ENCODE measurements at places on chromosomes 12 and 14. TPM values are rescaled to one million over a fixed set of nuclear protein-coding genes. Genes with fewer than 3 reads are reported as not detected.

DNA sequence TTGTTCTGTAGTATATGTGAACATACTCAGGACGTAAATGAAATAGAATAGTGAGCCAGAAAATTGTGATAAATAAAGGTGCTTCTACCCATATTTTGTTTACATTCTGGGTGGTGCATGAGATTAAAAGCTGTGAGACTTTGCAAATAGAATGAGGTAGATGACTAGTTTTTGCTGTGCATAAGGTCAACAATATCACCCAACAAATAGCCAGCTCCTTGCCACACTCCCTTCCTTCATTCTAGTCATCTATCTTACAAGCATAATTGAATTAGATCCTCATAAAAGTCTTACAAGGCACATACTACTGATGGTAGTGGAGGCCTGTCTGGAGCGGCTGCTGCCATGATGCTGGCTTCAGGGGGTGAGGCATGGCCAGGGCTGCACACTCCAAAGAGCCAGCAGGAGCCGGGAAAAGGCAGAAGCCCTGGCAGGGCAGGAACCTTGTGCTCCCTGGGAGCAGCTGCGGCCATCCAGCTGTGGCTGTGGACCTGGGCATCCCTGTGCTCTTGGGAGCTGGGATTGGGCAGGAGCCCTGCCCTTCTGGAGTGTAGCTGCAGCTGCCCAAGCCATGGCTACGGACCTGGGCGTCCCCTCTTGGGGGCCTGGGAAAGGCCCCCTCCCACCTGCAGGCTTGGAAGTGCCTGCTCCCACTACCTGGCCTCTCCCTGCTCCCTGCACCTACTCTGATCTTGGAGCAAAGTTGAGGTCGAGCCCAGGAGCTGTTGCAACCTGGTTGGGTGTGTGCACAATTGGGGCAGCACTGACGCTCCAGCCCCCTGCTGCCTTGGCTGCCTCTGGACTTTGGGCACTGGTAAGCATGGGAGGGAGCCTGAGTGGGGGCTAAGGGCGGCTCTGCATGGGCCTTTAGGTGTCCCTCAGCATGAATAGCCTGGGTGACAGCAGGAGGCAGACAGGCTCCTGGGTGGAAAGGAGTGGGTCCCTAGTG is 112.8 kb downstream of the DACT1 start:
- no peak for DNase-seq

- peak; percentile 90 for DNase-seq
These were observed 47.4 kb upstream of the SRSF5 start for GRCh38 chr14:69719501-69719951.

DNA sequence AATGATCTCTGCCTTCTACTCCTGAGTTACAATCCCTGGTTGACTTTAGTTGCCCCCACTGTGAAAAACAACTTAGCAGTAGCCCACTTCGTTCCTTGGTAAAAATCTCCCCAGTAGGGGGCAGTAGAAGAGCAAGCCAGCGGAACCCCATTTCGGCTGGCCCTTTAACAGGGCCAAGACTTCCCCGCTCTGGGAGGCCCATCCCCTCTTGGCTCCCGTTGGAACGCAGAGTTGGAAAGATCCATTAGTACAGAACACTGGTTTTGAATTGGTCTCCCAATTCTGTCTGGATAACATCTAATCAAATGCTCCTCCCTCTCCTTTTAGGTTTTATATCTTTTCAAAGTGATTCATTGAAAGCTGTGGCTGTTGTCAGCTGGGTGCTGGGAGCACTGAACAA is 1133.3 kb downstream of the BCL11B start:
- peak; percentile 47 for DNase-seq

DNA sequence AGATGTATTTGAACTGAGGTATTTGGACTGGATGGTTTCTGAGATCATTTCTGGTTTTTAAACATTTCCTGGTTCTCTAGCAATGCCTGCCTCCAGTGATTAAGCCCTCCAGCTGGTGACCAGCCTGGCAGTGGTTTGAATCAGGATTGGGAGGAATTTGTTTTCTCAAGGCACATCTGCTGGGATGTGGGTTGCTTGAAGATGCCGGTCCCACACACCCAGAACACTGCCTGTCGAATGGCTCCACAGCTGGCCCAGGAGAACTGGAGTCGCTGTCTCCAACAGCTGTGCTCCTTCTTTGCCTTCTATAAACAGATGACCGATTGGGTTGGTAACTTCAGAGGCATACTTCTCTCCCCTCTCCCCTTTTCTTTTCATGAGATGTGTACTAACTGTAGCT is 258.0 kb upstream of the DDHD1 start:
- peak; percentile 14 for DNase-seq

GRCh38 chr14:92914087-92914656 is 8.8 kb upstream of the CHGA start:
- peak; percentile 24 for DNase-seq

DNA sequence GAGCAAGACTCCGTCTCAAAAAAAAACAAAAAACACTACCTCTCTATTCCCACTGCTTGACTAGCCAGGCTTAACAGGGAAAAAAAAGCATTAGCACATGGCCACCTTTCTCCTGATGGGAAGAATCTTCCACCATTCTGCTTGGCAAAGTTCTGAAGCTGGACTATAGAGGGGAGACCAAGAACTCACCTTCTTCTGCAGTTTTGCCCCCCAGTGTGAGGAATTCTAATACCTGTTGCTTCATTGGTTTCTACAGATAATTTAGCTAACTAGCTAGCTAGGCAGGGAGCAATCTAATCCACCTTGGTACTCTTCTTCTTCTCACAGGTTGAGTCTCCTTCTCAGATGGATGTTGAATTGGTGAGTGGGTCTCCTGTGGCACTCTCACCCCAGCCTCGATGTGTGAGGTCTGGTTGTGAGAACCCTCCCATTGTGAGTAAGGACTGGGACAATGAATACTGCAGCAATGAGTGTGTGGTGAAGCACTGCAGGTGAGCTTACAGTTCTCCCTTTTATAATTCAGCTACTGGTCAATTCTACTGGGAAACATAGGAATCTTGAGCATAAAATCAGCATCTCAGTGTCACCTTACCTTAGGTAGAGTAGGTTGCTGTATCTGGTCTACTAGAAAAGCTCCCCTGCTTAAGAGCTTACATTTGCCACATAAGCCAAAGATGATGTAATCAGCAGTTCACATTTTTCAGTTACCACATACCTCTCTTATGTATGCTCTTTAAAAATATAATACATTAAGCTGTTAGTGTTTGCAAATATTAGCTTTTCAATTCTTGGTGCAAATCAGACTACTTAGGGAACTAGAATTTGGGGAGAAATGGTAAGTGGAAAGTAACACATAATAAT is 16.0 kb downstream of the METTL3 start:
- no peak for DNase-seq

- DNase-seq, result peak; percentile 90
These were observed 24.5 kb downstream of the FZD10 start for GRCh38 chr12:130186651-130187268.

Gene ADAM20
- total RNA-seq, result 2.6 TPM
